ENCODE measurements at places on chromosomes 2 and 18. TPM values are rescaled to one million over a fixed set of nuclear protein-coding genes. Genes with fewer than 3 reads are reported as not detected.

The PID1 gene
- total RNA-seq = 13.3 TPM

The MTIF2 gene
- 15.4 TPM for total RNA-seq

The COL6A3 gene
- 28.7 TPM for total RNA-seq

GRCh38 chr18:75829091-75829490 is 401.6 kb upstream of the SMIM21 start:
- H3K27me3 ChIP-seq = no peaks in the 10 kb centered on the region
- H3K27ac ChIP-seq = no peak overlapping the region
- no peak for DNase-seq
- H3K4me1 ChIP-seq = no peaks in the 10 kb centered on the region
- no peak overlapping the region for H3K4me3 ChIP-seq

DNA sequence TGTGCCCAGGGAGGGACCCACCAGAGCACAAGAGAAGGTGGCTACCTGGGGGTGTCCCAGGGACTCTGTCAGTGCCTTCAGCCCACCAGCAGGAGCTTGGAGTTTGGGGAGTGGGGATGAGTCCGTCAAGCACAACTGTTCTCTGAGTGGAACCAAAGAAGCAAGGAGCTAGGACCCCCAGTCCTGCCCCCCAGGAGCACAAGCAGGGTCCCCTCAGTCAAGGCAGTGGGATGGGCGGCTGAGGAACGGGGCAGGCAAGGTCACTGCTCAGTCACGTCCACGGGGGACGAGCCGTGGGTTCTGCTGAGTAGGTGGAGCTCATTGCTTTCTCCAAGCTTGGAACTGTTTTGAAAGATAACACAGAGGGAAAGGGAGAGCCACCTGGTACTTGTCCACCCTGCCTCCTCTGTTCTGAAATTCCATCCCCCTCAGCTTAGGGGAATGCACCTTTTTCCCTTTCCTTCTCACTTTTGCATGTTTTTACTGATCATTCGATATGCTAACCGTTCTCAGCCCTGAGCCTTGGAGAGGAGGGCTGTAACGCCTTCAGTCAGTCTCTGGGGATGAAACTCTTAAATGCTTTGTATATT is 14.0 kb downstream of the ITM2C start:
- DNase-seq = no peak
- H3K27me3 ChIP-seq = no peaks in the 10 kb centered on the region
- no peak overlapping the region for H3K4me3 ChIP-seq
- no peak overlapping the region for H3K27ac ChIP-seq
- H3K4me1 ChIP-seq = no peaks in the 10 kb centered on the region

GRCh38 chr2:238131761-238132462 is 6.6 kb upstream of the KLHL30 start:
- no peaks in the 10 kb centered on the region for H3K27me3 ChIP-seq
- H3K4me1 ChIP-seq = peaks cover 2% of the 10 kb centered on the region
- H3K4me3 ChIP-seq = no peak overlapping the region

DNA sequence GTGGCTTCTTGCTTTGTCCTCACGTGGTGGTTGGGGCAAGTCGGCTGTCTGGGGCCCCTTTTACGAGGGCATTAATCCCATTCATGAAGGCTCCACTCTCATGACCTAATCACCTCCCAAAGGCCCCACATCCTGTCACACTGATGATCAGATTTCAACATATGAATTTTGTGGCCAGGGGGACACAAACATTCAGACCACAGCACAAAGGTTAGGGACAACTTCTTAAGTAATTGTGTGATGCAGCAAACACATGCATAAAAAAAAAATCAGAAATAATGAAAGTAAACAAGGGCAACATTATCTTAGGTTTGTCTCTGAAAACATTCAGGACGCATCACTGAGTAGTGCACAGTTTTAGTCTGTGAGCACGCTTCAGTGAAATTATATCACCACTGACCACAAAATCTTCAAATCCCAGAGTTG is 54.2 kb upstream of the FRZB start:
- H3K4me3 ChIP-seq = no peak overlapping the region
- DNase-seq = no peak
- H3K36me3 ChIP-seq = peaks cover 3% of the 10 kb centered on the region
- peaks cover 12% of the 10 kb centered on the region for H3K4me1 ChIP-seq
- no peaks in the 10 kb centered on the region for H3K27me3 ChIP-seq

- peak overlapping the region; percentile 98 for H3K4me3 ChIP-seq
- H3K27me3 ChIP-seq = no peaks in the 10 kb centered on the region
- no peaks in the 10 kb centered on the region for H3K36me3 ChIP-seq
- H3K27ac ChIP-seq = peak overlapping the region; percentile 96
Measured at GRCh38 chr2:99140056-99140859, 1.2 kb upstream of the C2orf15 start.

DNA sequence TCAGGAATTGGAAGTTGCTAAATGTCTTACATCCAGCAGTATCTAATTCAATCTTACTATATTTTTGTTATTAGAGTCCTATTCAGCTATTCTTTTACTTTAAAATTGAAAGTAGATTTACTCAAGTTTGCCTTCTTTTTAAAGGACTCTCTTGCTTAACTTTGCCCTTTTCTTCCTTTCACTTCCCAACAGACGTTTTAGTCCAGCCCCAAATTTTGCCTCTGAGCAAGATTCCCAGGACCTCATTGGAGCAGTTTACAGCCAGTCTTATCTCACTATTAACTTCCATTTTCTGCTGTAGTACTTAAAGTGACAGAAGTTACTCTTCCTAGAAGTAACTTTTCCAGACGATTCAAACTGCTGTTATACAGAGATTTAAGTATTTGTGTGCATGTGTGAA is 1.7 kb upstream of the PRKD3 start:
- no peaks in the 10 kb centered on the region for H3K27me3 ChIP-seq
- H3K4me1 ChIP-seq = peaks cover 3% of the 10 kb centered on the region
- H3K27ac ChIP-seq = peak overlapping the region; percentile 97
- no peak overlapping the region for H3K4me3 ChIP-seq

DNA sequence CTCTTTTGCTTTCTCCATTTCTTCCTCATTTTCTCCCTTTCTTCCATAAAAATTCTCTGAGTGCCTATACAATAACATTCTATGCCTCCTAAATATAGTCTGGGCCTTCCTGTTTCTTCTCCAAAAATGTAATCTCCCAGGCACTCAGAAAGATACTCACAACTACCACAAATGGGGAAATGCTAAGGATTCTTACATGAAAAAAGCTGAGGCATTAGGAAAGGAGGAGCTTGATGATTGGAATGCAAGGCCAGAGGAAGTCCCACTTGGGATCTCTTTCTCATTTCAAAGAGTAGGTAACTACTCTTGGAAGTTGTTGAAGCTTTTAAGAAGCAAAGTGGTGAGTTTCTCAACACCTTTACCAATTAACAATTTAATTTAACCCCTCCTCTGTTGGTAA is 3.4 kb downstream of the VSNL1 start:
- H3K27ac ChIP-seq = peak overlapping the region; percentile 24
- H3K4me1 ChIP-seq = peaks cover 55% of the 10 kb centered on the region
- no peaks in the 10 kb centered on the region for H3K27me3 ChIP-seq
- no peak for DNase-seq
- no peak overlapping the region for H3K4me3 ChIP-seq

GRCh38 chr2:176237456-176237855 is 31.8 kb upstream of the MTX2 start:
- no peak for DNase-seq
- no peaks in the 10 kb centered on the region for H3K27me3 ChIP-seq
- no peaks in the 10 kb centered on the region for H3K36me3 ChIP-seq
- no peak overlapping the region for H3K4me3 ChIP-seq

Measured in liver (tissue), 10 donors.